Right forelimb (tissue), 1 donor: ENCODE measurements at places on chromosomes 3 and 15.
A peak's percentile ranks its signal among the peaks of the same experiment; 100 is the strongest.

- DNase-seq = no peak
These were observed 4.0 kb downstream of the C3orf52 start for GRCh38 chr3:112089956-112090886.

- no peak for DNase-seq
These were observed 45.0 kb upstream of the CD96 start for GRCh38 chr3:111496894-111497559.

DNA sequence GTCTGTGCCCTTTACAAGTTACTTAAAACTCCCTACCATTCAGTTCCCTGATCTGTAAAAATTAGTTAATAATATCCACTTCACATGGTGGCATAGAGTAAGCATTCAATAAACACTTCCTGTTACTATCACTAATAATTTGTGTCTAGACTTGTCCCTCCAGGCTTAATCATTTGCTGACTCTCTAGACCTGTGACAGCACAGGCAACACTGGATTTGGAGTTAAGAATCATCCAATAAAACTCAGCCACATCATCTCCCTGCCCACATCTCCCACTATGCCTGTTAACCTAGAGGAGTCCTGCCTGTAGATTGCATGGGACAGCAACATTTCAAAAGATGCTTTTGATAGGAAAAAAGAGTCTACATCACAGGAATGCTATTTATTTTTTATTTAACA lies 564.6 kb downstream of the MFSD1 start:
- no peak for DNase-seq

- DNase-seq = no peak
These were observed 29.4 kb upstream of the ARID3B start for GRCh38 chr15:74511583-74511982.

GRCh38 chr15:28094732-28095521 lies 4.2 kb downstream of the OCA2 start:
- DNase-seq = no peak

- DNase-seq = no peak
These were observed 130.9 kb downstream of the PGPEP1L start for GRCh38 chr15:98876451-98877369.

GRCh38 chr3:64928683-64929082 lies 240.9 kb upstream of the ADAMTS9 start:
- DNase-seq = no peak

GRCh38 chr3:165206454-165207266 lies 10.5 kb upstream of the SLITRK3 start:
- DNase-seq = peak; percentile 85

DNA sequence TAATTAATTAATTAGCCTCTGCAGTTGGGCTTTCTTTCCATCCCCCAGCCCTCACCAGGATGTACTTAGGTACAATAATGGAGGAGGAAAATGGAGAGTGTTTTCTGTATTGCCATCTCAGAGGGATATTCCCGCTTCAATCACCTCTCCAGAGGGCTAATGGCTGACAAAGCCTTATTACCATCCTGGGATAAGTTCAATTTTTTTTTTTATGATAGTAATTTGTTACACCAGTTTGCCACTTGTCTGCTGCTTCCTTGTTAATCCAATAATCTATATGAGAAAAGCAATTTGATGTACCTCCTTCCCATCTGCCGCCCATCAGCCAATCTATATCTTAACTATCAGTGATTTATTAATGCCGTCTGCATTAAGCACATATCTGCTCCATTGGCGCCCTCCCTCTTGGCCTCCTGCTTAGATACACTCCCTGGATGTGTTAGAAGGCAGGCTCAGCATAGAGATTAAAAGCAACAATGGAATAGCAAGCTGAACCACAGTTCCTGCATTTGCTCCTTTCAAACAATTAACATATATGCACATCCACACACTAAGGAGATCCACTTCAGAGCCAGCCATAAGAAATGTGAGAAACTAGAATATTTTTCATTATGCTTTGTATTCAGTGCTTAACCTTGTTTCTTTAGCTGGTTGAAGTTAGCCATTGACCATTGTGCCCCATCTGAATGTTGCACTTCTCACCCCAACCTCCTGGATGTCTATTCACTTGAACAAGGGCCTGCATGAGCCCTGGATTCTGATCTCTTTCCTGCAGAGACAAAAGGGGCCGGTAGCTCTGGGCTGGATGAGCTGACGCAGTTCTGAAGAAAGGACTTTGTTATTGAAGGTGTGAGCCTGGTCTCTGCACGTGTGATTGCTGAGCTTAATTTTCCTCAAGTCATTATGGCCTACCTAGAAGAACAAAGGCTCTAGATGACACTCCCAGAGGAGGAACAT lies 237.3 kb upstream of the GAP43 start:
- no peak for DNase-seq

DNA sequence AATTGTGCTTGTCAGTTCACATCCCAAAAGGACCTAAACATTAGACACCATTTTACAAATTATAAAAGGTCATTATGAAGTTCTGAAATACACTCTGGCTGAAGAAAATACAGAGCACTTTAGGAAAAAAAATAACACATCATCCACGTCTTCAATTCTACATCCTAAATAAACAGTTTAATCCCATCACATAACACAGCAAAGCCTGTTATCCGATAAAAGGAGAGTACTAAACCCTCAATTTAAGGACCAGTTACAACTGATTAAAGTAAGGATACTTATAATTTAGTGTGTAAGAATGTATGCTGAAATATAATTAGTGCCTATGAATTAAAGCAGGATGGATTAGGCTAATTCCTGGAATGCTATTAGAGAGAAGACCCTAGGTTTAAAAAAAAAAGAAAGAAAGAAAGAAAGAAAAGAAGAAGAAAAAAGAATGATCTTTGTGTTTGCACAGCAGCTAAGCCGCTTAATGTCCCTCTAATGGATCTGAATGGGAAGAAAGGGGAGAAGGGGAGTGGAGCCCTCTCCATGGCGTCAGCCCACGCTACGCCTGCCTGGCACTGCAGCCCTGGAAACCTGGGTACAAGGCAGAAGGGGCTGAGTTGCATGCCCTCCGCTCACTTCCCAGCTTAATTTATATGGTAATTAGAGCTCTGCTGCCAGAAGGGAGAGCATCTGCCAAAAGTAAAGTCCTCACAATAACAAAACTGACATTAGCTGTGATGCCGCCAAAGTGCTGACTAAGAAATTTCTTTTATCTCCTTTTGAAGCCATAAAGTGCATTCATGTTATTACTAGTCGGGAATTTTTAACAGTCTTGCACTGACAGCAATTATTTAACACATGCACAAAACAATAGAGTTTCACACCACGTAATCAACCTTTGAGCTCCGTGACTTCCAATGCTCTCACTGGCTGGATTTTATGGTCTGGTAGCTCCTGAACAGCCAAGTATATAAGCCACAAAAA lies 90.0 kb downstream of the FSIP1 start:
- no peak for DNase-seq

- no peak for DNase-seq
These were observed 77.6 kb upstream of the WNT5A start for GRCh38 chr3:55564726-55565125.

DNA sequence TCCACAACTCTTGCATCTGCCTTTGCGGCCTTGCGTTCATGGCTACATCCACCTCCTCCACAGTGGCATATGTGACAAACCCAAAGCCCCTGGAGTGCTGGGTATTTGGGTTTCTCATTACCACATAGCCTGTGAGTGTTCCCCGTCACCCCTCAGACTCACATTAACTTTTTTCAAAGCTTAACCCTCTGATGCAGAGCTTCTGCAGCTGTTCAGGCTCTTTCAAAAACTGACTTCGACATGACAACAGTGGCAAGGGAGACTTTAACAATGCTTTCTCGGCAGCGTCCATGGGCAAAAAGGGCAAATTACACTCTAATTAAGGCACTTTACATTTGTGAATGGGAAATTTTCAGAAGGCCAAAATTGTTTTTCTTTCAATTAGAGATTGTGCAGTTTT lies 343.2 kb downstream of the UNC13C start:
- no peak for DNase-seq

- no peak for DNase-seq
These were observed 1137.9 kb downstream of the ROBO2 start for GRCh38 chr3:78177780-78178179.

- DNase-seq = no peak
These were observed 22.3 kb upstream of the BMF start for GRCh38 chr15:40130799-40131502.

DNA sequence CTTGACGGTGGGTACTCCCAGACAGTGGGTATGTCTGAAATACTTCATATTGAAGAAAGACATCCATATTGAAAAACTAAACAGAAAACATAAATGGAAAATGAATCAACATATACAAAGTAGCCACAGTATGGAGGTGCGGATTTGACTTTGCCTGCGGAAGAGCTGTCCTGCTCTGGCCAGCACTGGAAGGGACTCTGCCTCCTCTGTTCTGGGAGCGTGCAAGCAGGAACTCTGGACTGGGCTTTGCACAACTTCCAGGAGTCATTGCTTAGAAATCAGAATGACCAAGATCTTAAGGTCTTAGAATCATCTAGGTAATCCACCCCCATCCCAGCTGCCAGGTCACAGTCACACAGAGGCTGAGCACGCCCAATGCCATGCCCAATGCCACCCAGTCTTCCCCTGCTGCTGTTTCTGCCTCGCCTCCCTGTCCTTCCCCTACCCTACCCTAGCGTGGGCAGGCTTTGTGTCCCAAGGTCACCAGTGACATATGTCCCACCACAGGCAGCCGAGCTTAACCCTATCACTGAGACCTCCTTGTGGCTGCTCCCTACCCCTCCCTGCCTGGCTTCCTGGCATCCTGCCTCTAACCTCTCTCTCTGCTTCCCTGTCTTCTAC lies 36.3 kb downstream of the CDC25A start:
- no peak for DNase-seq

GRCh38 chr3:19885468-19885867 lies 48.5 kb downstream of the EFHB start:
- no peak for DNase-seq

DNA sequence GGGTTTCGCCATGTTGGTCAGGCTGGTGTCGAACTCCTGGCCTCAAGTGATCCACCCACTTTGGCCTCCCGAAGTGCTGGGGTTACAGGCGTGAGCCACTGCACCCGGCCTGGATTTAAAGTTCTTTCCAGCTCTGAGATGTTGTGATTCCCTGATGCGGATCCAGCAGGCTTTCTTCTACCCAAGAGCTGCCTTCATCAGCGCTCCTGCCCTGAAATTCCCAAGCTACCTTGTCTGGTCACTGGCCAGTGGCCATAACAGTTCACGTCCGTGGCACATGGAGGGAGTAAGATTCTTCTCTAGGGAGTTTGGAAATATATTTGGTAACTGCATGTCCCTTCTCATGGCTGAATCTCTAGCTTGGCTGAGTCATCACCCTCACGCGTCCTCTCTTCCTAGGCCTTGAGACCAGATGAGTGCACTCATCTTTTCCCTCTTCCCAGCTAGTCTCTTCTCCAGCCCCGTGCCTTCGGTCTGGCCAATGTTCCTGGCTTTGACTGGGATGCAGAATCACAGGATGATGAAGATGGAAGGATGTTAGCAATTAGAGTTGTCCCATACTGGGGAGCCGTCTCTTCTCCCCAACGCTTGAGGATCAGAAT lies 29.8 kb upstream of the APOD start:
- DNase-seq = no peak

DNA sequence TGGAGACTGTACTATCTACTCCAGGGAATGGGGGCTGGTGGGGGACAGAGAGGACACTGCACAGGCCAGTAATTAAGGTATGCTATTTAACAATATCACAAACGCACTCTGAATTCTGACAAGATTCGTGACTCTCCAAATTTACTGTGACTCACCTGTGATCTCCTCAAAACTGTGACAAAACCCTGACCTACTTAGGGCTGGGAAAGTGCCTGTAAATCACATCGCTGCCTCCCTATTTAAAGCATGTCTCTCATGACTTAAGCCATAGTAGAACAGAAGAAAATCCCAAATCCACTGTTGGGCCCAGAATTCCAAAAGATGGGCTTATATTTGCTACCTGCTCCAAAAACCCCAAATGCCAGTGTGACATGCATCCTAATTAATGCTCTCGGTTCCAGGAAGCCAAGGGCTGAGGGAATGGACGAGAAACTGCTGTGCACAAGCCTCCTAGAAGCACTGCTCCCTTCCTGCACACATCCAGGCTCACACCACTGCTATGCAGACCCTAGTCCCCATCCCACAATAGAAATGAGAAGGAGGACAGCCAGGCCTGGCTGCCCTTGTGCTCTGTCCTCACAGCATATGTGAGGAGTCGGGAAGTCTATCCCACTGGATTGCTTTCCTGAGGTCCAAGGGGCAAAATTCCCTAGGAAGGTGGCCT lies 187.7 kb upstream of the CHRNA7 start:
- DNase-seq = no peak

DNA sequence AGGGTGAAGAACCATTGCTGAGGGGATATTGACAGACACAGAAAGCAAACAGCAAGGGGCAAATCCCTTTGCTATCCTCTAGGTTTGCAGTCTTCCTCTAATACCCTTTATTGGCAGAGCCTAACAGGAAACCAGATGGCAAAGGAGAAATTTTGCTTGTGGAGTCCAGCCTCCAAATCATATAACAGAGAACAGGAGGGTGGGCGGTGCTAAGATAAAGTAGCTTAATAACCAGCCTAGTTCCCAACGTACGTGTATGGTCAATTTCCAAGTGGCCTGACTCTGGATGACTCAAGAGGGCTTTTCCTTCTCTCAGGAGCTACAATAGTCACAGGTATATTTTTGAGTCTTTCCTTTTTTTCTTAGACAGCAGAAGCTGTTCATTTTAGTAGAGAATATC lies 404.5 kb downstream of the PDCD6IP start:
- no peak for DNase-seq

DNA sequence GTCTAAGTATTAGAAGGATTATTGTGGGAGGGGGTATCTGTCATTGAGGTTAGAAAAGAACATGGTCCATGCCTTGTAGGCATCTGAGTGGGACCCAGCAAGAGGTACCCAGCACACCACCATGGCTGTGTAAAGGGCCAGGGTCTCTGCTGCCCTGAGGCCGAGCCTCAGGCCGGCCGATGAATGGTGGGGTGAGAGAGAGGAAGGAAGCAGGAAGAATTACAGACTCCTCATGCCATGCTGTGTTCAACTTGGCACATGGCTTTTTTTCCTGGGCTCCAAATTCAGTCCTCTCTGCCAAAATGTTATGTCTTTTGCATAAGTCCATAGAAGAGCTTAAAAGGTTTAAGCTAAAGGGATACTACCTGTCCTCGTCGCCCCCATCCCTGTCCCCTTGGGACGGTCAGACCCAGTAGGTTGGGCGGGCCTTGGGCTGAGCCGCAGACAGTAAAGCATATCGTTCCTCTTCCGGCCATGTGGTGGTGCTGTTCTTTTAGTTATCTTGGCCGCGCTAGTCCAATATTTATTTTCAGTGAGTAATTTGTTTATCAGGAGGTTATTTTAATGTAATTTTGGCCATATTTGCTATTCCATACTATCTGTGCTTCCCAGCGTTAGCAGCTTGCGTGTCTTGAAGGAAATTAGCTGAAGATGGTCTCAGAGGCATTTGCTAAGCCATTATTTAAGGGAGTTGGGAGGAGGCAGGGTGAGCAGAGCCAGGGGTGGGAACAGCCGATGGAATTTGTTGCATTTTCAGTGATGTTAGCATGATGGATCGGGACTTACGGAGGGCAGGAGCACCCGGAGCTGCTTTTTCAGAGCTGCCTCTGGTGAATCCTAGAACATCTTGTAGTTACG lies 152.4 kb downstream of the AGBL1 start:
- DNase-seq = peak; percentile 59
